Suprapubic skin (tissue), 4 donors: ENCODE measurements at places on chromosomes 2 and 18. TPM values are rescaled to one million over a fixed set of nuclear protein-coding genes. Genes with fewer than 3 reads are reported as not detected.

- no peaks in the 10 kb centered on the region for H3K36me3 ChIP-seq
- H3K27me3 ChIP-seq, result no peaks in the 10 kb centered on the region
- H3K27ac ChIP-seq, result no peak overlapping the region
- no peaks in the 10 kb centered on the region for H3K4me1 ChIP-seq
- H3K4me3 ChIP-seq, result no peak overlapping the region
- DNase-seq, result no peak
These were observed 152.8 kb upstream of the COPS8 start for GRCh38 chr2:236932831-236933361.

- H3K27ac ChIP-seq, result no peak overlapping the region
- no peaks in the 10 kb centered on the region for H3K36me3 ChIP-seq
- H3K27me3 ChIP-seq, result no peaks in the 10 kb centered on the region
- DNase-seq, result no peak
These were observed 122.1 kb downstream of the TMEM247 start for GRCh38 chr2:46601328-46601963.

- no peak for DNase-seq
- no peaks in the 10 kb centered on the region for H3K27me3 ChIP-seq
- H3K4me1 ChIP-seq, result no peaks in the 10 kb centered on the region
- H3K27ac ChIP-seq, result no peak overlapping the region
These were observed 67.8 kb downstream of the CWC22 start for GRCh38 chr2:179939259-179939658.

- no peak overlapping the region for H3K27ac ChIP-seq
- peaks cover 64% of the 10 kb centered on the region for H3K4me1 ChIP-seq
- H3K36me3 ChIP-seq, result no peaks in the 10 kb centered on the region
- peaks cover 100% of the 10 kb centered on the region for H3K27me3 ChIP-seq
- H3K4me3 ChIP-seq, result peak overlapping the region; percentile 47
- DNase-seq, result no peak
These were observed 7.4 kb downstream of the DLX2 start for GRCh38 chr2:172095146-172095904.

DNA sequence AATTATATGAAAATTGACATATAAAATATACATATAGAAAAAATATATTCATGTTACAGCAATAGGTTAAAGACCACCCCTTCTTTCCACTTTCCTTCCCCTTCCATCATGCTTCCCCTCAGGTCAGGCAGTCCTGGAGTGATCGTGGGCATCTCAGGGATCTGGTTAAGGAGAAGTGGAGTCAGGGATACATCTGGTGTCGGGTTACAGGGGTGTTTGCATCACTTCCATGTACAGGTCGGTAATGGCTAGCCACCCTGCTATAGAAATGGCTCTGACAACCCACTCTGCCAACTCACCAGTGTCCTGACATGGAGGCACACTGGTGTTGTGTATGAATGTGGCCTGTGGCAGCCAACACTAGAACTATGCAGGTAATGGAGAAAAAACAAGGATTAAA, 36.3 kb upstream of the LGALSL start:
- no peaks in the 10 kb centered on the region for H3K36me3 ChIP-seq
- H3K4me1 ChIP-seq, result no peaks in the 10 kb centered on the region
- no peak overlapping the region for H3K4me3 ChIP-seq
- no peaks in the 10 kb centered on the region for H3K27me3 ChIP-seq
- H3K27ac ChIP-seq, result no peak overlapping the region
- DNase-seq, result no peak

GRCh38 chr2:55363636-55364035, 56.0 kb downstream of the CCDC88A start:
- no peak for DNase-seq
- no peak overlapping the region for H3K4me3 ChIP-seq
- no peak overlapping the region for H3K27ac ChIP-seq
- no peaks in the 10 kb centered on the region for H3K36me3 ChIP-seq
- no peaks in the 10 kb centered on the region for H3K27me3 ChIP-seq

GRCh38 chr2:122851972-122852531, 1096.6 kb downstream of the TSN start:
- no peaks in the 10 kb centered on the region for H3K27me3 ChIP-seq
- no peaks in the 10 kb centered on the region for H3K4me1 ChIP-seq
- no peaks in the 10 kb centered on the region for H3K36me3 ChIP-seq
- no peak overlapping the region for H3K4me3 ChIP-seq
- no peak for DNase-seq

DNA sequence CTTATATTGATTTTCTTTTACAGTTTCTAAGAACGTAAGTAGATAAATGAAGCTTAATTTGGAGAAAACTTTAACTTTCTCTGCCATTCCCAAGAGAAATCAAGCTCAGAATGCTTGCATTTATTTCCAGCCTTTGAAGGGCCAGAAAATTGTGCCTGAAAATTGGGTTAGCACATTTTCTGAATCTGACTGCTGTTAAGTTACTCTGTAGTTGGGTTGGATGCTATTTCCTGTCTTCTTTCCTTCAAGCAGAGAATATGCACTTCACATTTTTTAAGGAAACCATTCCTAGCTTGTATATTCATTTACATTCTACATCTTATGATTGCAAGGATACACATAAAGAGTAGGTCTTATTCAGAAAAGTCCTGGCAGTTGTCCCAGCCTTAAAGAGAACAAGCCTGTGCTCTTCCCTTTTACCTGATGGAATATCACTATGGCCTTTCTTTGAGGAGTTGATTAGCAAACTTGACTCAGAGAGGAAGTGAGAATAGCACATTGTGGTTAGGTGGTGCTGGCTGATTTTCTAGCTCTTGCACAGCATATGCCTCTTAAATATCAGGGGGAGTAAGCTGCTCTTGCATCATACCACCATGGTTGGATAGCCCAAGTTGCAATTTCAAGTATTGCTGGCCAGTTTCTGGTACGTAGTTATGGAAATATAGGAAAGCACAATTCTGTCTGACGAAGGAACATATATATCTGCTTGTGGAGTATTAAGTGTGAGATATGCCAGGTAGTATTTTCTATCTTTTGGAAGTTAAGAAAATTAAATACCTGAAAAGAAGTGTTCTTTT, 133.7 kb downstream of the COMMD1 start:
- no peak for DNase-seq
- H3K36me3 ChIP-seq, result no peaks in the 10 kb centered on the region
- H3K4me1 ChIP-seq, result peaks cover 4% of the 10 kb centered on the region
- no peak overlapping the region for H3K27ac ChIP-seq
- H3K27me3 ChIP-seq, result no peaks in the 10 kb centered on the region

- H3K4me3 ChIP-seq, result no peak overlapping the region
- H3K36me3 ChIP-seq, result no peaks in the 10 kb centered on the region
- no peaks in the 10 kb centered on the region for H3K27me3 ChIP-seq
- DNase-seq, result no peak
- no peaks in the 10 kb centered on the region for H3K4me1 ChIP-seq
These were observed 28.2 kb upstream of the SLC8A1 start for GRCh38 chr2:40480073-40480472.

GRCh38 chr18:23173912-23174311, 38.6 kb downstream of the CABLES1 start:
- H3K27ac ChIP-seq, result no peak overlapping the region
- no peak overlapping the region for H3K4me3 ChIP-seq
- no peaks in the 10 kb centered on the region for H3K27me3 ChIP-seq

DNA sequence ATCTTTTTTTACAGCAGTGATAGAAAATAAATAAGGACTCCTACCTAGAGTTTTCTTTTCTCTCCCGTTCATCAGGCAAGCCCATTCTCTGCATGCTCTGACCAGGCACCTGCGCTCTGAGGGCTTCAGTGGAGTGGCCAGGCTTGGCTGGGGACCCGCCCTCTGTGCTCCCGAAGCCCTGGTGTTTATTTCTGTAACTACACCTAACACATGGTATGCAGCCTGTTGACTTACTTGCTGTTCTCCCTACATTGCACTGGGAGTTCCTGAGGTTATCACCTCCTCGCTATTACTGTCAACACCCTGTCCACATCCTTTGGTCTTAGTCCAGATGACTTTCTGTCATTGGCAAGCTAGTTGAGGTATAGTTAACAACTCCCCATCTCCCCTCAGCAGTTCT, 317.7 kb downstream of the LPIN1 start:
- H3K27me3 ChIP-seq, result no peaks in the 10 kb centered on the region
- no peaks in the 10 kb centered on the region for H3K36me3 ChIP-seq
- H3K4me3 ChIP-seq, result no peak overlapping the region
- no peaks in the 10 kb centered on the region for H3K4me1 ChIP-seq
- DNase-seq, result no peak

DNA sequence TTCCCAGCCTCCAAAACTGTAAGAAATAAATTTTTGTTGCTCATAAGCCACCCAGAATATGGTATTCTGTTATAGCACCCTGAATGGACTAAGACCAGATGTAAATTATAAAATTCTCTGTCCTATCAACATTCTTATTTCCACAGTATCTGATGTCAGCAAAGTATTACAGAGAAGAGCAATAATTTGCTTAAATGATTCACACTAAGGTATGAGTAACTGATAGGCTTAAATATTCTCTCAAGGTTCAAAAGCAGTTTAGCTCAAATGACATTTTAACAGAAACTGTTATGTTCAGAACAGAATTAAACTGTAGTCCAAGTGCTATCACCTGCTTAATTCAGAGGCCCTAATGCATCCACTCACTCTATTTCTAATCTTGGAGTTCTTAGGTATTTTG, 12.8 kb downstream of the SESTD1 start:
- no peak overlapping the region for H3K4me3 ChIP-seq
- H3K4me1 ChIP-seq, result no peaks in the 10 kb centered on the region
- no peaks in the 10 kb centered on the region for H3K36me3 ChIP-seq
- no peak for DNase-seq
- H3K27ac ChIP-seq, result no peak overlapping the region

DNA sequence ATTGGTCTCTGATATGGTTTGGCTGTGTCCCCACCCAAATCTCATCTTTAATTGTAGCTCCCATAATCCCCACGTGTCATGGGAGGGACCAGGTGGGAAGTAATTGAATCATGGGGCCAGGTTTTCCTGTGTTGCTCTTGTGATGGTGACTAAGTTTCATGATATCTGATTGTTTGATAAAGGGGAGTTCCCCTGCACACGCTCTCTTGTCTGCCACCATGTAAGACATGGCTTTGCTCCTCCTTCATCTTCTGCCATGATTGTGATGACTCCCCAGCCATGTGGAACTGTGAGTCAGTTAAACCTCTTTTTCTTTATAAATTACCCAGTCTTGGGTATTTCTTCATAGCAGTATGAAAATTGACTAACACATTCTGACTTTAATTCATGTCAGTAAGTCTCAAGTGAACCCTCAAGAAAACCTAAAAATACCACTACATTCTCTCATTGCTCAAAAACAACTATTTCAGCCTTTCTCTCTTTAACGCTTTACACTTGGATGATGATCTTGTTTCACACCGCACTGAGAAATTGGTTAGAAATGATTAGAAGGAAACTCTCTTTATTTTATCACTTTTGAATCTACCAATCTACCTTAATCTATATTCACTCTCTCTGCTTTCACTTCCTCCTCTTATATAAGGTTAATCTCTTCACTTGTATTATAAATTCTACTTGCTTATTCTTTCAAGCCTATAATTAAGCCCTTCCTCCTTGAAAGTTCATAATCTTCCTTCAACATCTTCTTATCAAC, 110.1 kb downstream of the GALR1 start:
- no peak overlapping the region for H3K4me3 ChIP-seq
- no peak overlapping the region for H3K27ac ChIP-seq
- no peaks in the 10 kb centered on the region for H3K36me3 ChIP-seq
- H3K27me3 ChIP-seq, result no peaks in the 10 kb centered on the region
- DNase-seq, result no peak

DNA sequence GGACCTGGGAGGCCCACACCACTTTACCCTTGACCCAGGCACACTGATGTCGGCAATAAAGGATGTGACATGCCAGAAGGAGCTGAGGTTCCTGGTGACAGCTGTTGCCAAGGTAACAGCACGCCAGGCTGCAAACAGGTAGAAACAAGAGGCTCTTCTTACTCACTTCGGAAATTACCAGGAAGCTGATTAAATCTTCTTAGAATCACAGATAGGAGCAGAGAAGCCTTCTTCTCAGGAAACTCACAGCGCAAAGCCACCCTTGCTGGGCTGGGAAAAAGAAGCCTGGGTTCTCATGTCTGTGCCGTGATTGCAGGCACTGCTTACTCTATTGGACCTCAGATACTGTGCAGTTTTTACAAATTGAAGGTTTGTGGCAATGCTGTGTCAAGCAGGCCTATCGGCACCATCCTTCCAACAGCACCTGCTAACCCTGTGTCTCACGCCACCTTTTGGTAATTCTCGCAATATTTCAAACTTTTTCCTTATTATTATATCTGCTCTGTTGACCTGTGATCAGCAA, 61.0 kb upstream of the TAF1B start:
- no peaks in the 10 kb centered on the region for H3K27me3 ChIP-seq
- H3K36me3 ChIP-seq, result no peaks in the 10 kb centered on the region
- no peak for DNase-seq
- peak overlapping the region; percentile 60 for H3K27ac ChIP-seq

DNA sequence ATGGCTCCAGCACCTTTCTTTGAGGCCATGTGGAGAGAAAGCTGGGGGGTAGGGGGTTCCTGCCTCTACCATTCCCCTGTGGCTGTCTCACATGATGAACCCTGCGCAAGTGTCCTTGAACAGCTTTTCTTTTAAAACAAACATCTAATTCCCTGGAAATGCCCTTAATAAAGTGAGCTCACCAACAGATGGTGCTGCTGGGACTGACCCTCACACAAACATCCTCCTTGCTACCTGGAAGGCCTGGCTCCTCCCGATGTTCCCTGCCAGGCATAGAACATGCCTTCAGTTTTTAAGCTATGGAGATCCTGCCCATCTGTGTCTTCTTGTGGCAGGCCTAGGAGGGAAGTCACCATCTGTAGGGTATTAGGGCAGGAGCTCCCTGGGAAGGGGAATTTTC, 60.7 kb upstream of the GATA6 start:
- no peaks in the 10 kb centered on the region for H3K4me1 ChIP-seq
- peaks cover 5% of the 10 kb centered on the region for H3K27me3 ChIP-seq
- H3K36me3 ChIP-seq, result no peaks in the 10 kb centered on the region
- DNase-seq, result no peak

DNA sequence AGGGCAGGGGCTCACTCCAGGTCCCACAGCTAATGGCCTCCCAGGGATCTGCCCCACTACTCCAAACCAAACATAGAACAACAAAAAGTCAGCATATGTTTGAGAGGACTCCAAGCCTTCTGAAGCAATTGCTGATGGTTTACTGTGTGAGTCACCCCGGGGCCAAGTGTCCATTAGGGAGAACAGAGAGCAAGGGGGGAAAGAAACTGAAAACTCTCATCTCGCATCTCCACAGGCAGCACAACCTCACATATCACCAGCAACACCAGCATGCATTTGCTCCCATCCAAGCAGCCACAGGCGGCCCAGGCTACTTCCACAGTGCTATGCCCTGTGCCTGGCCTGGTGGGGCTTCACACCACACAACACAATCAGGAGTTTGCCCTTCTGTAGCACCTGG, 39.1 kb downstream of the CYRIA start:
- no peaks in the 10 kb centered on the region for H3K36me3 ChIP-seq
- no peak overlapping the region for H3K4me3 ChIP-seq
- H3K27me3 ChIP-seq, result no peaks in the 10 kb centered on the region
- peak overlapping the region; percentile 67 for H3K27ac ChIP-seq

Gene WDR75
- total RNA-seq, result 130 TPM

Gene FAM228A
- 0.89 TPM for total RNA-seq

Gene CCDC141
- 1.3 TPM for total RNA-seq

Gene GTF2A1L
- 1.0 TPM for total RNA-seq
